Kidney (tissue), 22 donors: ENCODE measurements at places on chromosomes 13 and 19. TPM values are rescaled to one million over a fixed set of nuclear protein-coding genes. Genes with fewer than 3 reads are reported as not detected.

DNA sequence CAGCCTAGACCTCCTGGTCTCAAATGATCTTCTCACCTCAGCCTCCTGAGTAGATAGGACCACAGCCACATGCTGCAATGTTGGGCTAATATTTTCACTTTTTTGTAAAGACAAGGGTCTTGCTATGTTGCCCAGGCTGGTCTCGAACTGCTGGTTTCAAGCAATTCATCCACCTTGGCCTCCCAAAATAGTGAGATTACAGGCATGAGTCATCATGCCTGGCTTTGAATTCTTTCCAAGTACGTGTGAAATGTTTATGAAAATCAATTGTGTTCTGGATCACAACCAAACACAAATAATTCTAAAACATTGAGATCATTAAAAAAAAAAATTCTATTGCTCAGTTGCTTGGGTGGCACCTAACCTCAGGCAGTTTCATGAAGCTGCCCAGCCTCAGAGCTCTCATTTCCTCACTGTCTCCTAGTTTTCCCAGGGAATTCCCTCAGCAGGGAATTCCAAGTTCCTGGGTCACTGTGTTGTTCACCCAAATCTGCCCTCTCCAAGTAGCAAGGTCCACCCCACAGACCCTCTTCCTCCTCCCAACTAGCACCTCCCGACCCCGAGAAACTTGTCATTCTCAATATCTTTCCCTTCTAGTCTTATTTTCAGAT lies 44.8 kb downstream of the ING1 start:
- DNase-seq = no peak

DNA sequence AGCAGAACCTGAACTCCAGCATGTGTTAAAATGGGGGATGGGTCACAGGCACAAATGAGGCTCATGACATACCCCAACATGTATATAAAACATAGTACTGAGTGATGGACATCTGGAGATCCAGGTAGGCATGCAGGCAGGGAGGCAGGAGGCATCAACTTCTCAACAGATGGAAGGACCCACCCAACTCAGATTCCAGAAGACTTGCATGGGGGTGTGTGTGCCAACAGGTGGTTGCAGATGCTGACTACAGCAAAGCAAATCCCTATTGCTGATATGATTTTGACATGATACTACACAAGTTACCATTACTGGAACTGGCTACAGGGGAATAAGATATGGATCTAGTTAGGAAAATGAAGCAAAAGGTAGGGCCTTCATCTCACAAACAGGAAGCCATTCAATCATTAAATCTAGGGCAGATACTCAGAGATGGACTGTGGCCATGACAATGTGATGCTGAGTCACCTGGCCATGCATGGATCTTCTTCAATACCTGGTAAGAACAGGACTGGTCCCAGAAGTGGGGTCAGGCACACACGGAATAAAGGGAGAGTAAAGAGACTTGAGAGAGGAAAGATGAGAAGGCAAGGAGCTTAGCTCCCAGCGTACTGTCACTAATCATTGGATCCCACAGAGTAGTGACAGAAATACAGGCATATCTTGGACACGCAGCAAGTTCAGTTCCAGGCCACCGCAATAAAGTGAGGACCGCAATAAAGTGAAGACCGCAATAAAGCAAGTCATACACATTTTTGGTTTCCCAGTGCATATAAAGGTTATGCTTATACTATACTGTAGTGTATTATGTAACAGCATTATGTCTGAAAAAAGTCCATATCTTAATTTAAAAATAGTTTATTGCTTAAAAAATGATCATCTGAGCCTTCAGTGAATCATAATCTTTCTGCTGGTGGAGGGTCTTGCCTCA lies 91.3 kb downstream of the USP12 start:
- no peak for DNase-seq

DNA sequence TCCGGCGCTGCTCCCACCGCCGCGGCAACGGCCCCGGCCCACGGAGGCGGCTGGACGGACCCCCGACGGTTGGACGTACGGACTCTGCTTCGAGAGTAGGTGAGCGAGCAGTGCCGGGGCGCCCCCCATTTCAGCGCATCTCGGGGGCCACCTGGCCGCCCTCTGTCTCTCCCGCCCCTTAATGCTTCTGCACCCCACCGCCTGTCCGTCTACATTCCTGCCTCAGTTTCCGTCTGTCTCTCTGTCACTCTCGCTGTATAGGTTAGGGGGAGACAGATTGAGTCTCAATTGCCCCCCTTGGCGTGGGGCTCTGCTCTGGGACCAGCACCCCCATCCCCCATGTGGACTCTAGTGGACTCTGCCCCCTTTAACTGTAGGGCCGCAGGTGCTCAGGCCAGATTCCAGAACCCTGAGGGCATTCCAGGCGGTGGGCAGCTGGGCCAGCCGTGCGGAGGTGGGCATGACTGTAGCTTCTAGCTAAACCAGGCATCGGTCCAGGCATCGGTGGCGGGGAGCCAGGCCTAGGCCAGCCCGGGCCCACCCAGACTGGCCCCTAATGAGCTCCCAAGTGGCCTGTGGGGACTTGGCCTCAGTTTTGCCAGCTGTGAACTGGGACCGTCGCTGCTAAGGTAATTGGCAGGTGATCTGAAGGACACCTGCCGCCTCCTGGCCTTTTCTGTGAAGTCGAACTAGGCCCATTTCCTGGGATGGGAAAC lies 373 bp downstream of the TNFAIP8L1 start:
- no peak for DNase-seq

GRCh38 chr13:33918199-33918932 lies 100.4 kb downstream of the RFC3 start:
- peak; percentile 65 for DNase-seq

Gene IGFL3
- not detected for total RNA-seq

- DNase-seq = no peak
These were observed 129.1 kb upstream of the SOX1 start for GRCh38 chr13:111937777-111938311.

DNA sequence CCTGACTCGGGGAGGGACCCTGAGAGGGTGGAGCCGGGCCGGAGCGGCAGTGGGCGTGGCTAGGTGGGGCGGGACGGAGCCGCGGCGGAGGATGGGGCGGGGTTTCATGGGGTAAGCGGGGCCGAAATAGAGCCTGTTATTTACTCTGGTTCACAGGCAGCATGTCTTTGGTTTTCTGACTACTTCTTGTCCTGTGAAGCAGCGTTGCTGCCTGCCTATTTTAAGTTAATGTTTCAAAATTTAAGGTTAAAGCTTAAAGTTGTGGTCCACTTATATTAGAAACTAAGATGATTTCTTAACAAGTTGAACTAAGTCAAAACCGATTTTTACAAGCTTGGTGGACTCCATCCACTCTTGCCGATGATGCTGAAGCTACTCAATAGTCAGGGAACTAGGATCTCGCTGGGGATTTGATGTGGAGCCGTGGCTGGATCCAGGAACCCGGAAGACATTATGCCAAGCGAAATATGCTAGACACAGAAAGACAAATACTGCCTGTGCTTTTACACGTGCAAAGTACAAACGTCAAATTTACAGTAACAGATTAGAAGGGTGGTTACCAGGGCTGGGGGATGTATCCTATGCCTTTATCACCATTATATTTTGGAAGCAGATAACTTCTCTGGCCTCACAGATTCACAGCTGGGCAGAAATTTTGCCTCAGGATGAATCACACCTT lies 433 bp upstream of the ZNF616 start:
- no peak for DNase-seq

GRCh38 chr19:20357921-20358320 lies 190.9 kb downstream of the ZNF486 start:
- DNase-seq = no peak

- DNase-seq = peak; percentile 30
These were observed 362.5 kb downstream of the TDRD3 start for GRCh38 chr13:60759499-60759898.

GRCh38 chr19:5893907-5894703 lies 9.5 kb downstream of the NDUFA11 start:
- DNase-seq = no peak

DNA sequence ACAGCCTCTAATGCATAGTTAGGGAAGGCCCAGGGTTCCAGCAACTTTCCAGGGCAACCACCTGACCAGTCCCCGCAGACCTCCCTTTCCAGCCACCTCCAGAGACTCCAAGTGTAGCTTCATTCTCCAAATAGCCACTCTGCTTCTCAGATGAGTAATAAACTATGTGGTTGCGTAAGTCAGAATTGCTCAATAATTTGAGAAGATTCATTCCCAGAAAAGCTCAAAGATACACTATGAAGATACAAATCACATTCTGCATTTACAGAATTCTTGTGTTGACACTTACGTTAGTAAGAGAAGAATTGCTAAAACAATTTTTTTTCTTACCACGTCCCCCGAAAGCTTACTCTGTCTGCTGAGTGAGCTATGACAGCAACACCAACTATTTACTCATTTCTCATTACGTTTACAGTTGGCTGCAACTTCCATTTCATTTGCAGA lies 8.2 kb upstream of the LATS2 start:
- DNase-seq = peak; percentile 53

DNA sequence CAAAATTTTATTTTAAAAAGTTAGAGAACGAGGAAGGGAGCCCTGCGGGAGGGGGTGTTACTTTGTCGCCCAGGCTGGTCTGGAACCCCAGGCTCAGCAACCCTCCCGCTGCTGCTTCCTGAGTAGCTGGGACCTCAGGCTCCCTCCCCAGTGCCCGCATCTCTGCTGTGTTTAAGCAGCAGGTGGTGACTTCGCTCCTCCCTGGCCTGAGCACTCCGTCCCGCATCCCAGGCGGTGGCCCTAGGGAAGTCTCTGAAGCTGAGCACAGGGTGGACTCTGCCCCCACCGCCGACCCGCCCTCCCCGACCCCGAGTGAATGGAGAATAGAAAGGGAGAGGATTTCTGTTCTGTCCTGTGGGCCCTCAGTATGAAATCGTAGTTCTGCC lies 30.5 kb downstream of the ZNF701 start:
- DNase-seq = no peak

- DNase-seq = no peak
These were observed 158.0 kb downstream of the DLEU7 start for GRCh38 chr13:50685491-50685890.

GRCh38 chr13:112679381-112679780 lies 10.5 kb upstream of the ATP11A start:
- DNase-seq = no peak

- peak; percentile 83 for DNase-seq
These were observed 6.8 kb upstream of the CARM1 start for GRCh38 chr19:10864538-10864899.

DNA sequence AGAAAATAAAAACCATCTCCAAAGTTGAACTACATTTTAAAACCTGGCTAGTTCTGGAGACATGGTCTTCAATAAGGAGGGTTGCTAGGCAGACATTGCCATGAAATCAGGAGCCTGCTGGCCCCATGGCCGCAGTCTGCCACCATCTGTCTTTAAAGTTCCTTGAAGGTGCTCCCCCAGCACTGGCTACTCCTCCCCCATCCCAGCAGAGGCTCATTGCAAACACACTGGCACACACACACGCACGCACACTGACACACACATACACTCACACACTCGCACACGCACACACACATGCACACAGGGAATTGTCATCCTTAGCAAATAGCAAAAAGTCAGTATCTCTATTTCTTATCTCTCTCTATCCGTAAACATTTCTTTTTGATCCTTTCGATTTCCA lies 68.4 kb downstream of the ZIC5 start:
- no peak for DNase-seq

Gene ZFP28
- total RNA-seq = 11.6 TPM

Gene TTYH1
- 1.5 TPM for total RNA-seq

GRCh38 chr13:31772231-31772630 lies 32.9 kb downstream of the RXFP2 start:
- no peak for DNase-seq

Gene ZNF433
- 13.6 TPM for total RNA-seq

- DNase-seq = no peak
These were observed 42.3 kb downstream of the LYL1 start for GRCh38 chr19:13060233-13060963.

- DNase-seq = no peak
These were observed 132.1 kb downstream of the URI1 start for GRCh38 chr19:30074096-30074495.

DNA sequence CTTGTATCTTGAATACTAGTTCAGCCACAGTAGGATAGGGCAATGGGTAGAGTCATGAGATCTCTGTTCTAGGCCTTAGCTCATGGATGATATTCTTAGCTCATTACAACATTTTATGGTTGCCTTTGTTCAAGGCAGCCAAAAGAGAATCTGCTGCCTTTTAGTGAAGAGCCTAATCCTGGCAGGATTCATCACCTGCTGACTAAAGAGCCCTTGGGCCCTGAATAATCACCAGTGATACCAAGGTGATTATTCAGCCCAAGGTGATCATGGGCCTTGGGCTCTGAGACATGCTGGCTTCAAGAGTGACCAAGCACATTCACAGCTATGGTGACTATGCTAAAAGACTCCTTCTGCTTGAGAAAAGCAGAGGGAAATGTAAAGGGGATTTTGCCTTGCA lies 143.3 kb upstream of the MYO16 start:
- no peak for DNase-seq

Gene GATAD2A
- 91.0 TPM for total RNA-seq

GRCh38 chr13:27822873-27823311 lies 30.6 kb downstream of the GSX1 start:
- no peak for DNase-seq

Gene ZNF578
- 3.7 TPM for total RNA-seq

GRCh38 chr19:33404506-33405253 lies 31.2 kb downstream of the CEBPG start:
- peak; percentile 37 for DNase-seq

Gene CDX2
- not detected for total RNA-seq

Gene UBE2L5
- total RNA-seq = not detected

DNA sequence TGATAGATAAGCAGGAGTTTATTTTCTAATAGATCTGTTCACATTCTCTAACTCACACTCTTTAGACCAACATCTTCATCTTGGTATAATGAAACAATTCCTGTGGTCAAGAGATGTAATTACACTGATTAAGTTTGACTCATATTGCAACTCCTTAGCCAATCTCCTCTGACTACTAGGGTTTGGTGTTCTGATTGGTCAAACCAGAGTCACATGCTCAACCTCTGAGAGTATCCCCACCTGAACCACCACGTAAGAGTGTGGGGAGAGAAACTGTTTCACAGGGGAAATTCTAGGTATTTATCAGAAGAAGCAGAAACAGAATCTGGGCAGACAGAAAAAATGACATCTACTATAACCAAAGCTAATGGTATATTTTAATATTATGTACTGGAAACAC lies 42.4 kb downstream of the UQCRFS1 start:
- DNase-seq = no peak

DNA sequence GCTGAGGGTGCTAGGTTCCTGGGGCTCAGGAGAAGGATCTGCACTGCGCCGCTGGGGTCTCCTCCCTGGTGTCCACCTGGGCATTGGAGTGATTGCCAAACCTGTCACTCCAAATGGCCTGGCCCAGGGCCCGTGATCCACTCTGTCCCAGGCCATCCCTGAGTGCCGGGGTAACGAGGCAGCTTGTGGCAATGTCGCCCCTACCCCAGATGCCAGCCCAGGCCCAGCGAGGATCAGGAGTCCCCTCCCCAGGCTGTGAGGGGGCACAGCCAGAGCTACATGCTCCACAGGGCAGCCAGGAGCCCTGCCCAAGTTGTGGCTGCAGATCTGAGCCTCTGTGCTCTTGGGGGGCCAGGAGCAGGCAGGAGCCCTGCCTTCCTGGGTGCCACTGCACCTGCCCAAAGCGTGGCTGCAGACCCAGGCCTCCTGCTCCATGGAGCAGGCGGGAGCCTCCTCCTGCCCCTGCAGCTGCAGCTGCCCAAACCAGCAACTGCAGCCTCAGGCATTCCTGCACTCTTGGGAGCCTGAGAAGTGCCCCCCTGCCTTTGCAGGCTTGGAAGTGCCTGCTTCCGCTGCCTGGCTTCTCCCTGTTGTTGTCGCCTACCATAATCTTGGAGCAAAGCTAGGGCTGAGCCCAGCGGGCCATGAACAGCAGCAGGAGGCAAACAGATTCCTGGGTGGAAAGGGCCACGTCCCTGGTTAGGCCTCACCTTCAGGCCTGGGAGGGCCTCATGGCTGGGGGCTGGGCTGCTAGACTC lies 4.6 kb downstream of the IGFL4 start:
- DNase-seq = no peak
